ENCODE measurements at places on chromosomes 6 and 20.

DNA sequence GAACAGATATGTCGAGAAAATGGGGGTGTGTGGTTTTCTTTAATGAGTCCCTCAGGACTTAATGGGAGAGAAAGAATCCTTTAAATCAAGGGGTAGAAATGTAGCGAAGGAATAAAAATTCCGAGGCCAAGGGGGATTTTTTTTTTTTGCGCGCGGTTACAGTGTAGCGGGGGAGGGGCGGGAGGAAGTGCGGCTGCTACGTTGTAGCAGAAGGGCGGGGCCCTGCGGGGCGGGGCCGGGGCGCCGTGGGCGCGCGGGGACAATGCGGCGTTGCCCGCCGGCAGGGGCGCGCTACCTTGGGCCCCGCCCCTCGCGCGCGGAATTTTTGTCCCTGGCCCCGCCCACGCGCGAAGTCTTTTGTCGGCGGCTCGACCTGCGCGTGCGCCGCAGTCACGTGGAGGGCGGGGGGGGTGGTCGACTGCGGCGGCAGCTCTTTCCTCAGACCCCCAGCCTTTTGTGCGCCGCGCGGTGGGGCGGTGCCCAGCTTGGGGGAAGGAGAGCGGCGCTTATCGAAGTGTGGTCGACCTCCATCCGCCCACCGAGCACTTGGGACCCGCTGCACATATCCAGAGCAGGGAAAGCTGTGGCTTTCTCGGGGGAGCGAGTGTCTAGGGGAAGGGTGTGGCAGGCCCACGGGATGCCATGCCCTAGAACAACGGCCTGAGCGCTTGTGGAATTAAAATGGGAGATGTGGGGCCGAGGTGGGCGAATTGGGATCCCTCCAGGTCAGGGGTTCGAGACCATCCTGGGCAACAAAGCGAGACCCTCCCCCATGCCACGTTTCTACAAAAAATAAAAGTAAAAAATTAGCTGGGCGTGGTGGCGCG is 1.3 kb downstream of the TUBB start:
- peak; percentile 92 for DNase-seq

GRCh38 chr6:108421366-108421765 is 126.5 kb downstream of the AFG1L start:
- no peak for DNase-seq

- no peak for DNase-seq
Observed at GRCh38 chr6:22254886-22255285, 42.0 kb downstream of the PRL start.

GRCh38 chr20:58480551-58481336 is 34.5 kb downstream of the APCDD1L start:
- no peak for DNase-seq

- DNase-seq, result no peak
Observed at GRCh38 chr20:55097621-55098020, 622.2 kb downstream of the DOK5 start.

GRCh38 chr6:15255481-15255880 is 9.6 kb downstream of the JARID2 start:
- DNase-seq, result no peak

DNA sequence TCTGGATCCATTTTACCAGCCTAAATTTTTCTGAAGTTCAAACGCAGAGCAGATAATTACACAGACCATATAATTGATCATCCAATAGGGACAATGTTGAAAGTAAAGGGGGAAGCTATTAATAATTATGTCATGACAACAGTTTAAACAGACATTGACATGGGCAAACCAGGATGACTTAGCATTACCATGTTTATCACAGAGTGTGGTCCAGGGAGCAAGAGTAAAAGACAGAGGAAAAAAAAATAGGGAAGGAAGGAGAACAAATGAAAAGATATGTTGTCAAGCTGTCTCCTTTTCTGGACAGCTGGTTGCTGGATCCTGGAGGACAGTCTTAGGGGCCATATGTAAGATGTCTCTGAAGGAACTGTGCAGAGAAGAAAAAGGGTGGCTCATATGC is 69.4 kb upstream of the FBXL4 start:
- no peak for DNase-seq

- DNase-seq, result no peak
Observed at GRCh38 chr20:34525342-34525708, 9.1 kb downstream of the DYNLRB1 start.

GRCh38 chr6:142874676-142875075 is 70.3 kb downstream of the HIVEP2 start:
- no peak for DNase-seq

DNA sequence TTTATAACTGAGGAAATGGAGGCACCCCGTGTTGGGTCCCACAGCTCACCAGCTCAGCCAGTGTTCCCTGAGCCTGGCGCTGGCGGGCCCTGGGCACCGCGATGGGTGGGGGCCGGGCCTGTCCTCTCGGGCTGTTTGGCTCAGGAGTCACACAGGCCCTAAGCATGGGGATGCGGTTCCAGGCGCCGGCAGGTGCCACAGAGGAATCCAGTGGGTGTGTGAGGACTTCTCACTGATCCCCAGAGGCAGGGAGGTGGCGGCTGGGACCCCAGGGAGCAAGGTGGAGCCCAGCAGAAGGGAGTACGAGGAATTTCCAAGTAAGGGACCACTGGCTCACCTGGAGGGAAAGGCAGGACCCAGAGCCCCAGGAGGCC is 57.5 kb downstream of the IRF4 start:
- no peak for DNase-seq

Measured in T follicular helper cell (primary cell).